SHP77 treated with DMSO at 0.1 percent for 48 hours (cell line): ENCODE measurements at places on chromosomes 2 and 18.

- DNase-seq = no peak
Measured at GRCh38 chr18:77113361-77114151, 19.0 kb downstream of the MBP start.

DNA sequence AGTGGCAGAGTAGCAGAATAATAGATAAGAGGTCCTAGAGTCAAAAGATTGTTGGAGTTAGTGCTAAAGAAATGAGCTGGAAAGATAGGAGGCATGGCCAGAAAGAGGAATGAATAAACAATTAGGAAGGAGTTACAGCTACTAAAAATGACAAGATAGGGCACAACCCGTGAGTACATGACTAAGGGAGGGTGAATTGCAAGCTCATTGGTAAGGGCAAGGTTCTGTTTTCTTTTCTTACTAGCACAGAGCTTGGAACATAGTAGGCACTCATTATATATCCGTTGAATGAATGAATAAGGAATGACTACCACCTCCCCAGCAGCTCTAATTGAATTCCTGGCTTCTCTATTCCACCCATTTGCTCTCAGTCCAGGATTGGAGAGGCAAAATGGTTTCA lies 5.7 kb upstream of the MARCO start:
- no peak for DNase-seq

DNA sequence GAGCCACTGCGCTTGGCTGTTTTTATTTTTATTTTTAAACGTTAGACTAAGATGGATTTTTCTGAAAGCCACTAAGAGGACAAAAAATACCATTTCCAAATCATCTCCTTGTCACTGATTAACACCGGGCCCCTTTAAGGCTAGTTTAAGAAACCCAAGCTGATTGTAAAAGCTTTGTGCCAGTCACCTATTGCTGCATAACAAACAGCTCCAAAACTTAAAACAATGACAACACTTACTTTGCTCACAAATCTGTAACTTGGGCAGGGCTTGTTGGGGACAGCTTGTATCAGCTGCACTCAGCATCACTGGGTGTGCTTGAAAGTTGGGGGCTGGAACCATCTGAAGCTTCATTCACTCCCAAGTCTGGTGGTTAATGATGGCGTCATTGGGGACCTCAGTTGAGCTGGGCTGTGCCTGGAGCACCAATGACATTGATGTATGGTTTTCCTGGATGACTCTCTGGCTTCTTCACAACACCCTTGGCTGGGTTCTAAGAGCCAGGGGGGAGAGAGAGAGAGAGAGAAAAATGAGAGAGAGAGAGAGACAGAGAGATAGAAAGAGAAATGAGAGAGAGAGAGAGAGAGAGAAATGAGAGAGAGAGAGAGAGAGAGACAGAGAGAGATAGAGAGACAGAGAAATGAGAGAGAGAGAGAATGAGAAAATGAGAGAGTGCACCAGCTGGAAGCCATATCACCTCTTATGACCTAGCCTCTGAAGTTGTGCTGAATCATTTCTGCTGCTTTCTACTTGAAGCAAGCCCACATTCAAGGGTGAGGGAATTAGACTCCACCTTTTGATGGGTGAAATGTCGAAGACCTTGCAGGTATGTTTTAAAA lies 26.0 kb upstream of the ATG16L1 start:
- no peak for DNase-seq

- no peak for DNase-seq
Measured at GRCh38 chr18:22398464-22398863, 19.3 kb downstream of the CTAGE1 start.

DNA sequence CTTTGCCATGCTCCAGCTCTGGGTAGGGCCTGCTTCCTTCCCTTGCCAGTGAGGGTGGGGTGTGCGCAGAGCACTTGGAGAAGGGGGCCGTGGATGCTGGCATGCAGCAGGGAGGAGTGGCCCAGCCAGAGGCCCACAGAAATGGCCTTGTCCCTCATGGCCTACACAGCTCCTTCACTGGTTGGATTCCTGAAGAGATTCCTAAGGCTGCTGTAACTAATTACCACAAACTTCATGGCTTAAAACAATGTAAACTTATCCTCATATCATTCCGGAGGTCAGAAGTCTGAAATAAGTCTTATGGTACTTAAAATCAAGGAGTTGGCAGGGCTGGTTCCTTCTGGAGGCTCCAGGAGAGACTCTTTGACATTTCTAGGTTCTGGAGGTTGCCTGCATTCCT lies 195.2 kb downstream of the GLI2 start:
- DNase-seq = no peak

GRCh38 chr2:102979429-102979828 lies 217.6 kb downstream of the TMEM182 start:
- no peak for DNase-seq
